Stimulated activated CD4-positive, alpha-beta T cell treated with anti-CD3 and anti-CD28 coated beads, Interleukin-1b, Interleukin-23, amount 100 ng/mL, for 24 hours (primary cell): ENCODE measurements at places on chromosomes 2 and 18.

GRCh38 chr2:207491086-207491485 lies 38.7 kb upstream of the CREB1 start:
- no peak for DNase-seq

GRCh38 chr2:180334514-180334913 lies 327.4 kb upstream of the CWC22 start:
- no peak for DNase-seq

- no peak for DNase-seq
Observed at GRCh38 chr2:216576616-216577015, 56.6 kb upstream of the IGFBP2 start.

- DNase-seq = peak; percentile 44
Observed at GRCh38 chr2:162297925-162298552, 20.4 kb downstream of the IFIH1 start.

DNA sequence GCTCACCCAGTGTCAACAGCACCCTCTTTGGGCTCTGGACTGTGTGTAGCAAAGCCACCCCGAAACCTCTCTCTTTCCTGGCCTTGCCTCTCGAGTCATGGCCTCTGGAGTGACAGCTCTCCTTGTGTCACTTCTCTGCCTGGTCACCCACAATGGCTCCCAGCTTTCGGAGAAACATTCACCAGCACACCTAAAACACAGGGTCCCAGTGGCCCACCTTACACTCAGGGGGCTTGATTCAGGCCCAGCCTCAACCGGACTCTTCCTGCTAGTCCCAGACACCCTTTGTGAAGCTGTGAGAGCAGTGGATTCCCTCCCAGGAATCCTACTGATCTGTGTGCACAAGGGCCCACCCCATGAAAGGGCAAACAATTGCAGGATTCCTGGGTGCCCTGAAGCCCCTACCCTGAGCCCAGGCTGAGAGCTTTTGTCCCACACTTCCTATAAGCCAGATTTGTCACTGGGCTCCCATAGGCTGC lies 137.2 kb upstream of the HAAO start:
- DNase-seq = no peak

GRCh38 chr2:150459281-150459680 lies 28.2 kb downstream of the RND3 start:
- no peak for DNase-seq
